ENCODE measurements at places on chromosomes 1 and 21. TPM values are rescaled to one million over a fixed set of nuclear protein-coding genes. Genes with fewer than 3 reads are reported as not detected.

The KCNK2 gene
- 91.9 TPM for total RNA-seq

The PRAMEF25 gene
- not detected for total RNA-seq

The SGIP1 gene
- 77.4 TPM for total RNA-seq

The GCSAML gene
- under 0.01 TPM for total RNA-seq

The NGF gene
- 0.78 TPM for total RNA-seq

The SLC45A1 gene
- 6.6 TPM for total RNA-seq

The BRDT gene
- total RNA-seq, result not detected

The EPHB2 gene
- 34.9 TPM for total RNA-seq

The UMODL1 gene
- total RNA-seq, result not detected

The C1QB gene
- total RNA-seq, result 4.8 TPM

The AMY1A gene
- not detected for total RNA-seq

The EPHA10 gene
- total RNA-seq, result 10.1 TPM

The SPRR3 gene
- 1.6 TPM for total RNA-seq

The AHCTF1 gene
- total RNA-seq, result 48.2 TPM

The IRF6 gene
- 0.31 TPM for total RNA-seq

The TEDDM1 gene
- not detected for total RNA-seq

The KCNA2 gene
- total RNA-seq, result 7.0 TPM

The PADI3 gene
- total RNA-seq, result not detected

The PALMD gene
- 30.4 TPM for total RNA-seq

The PLEKHO1 gene
- total RNA-seq, result 52.7 TPM

The NBPF4 gene
- total RNA-seq, result 0.16 TPM

The ESPN gene
- total RNA-seq, result not detected

The TMEM200B gene
- total RNA-seq, result 0.94 TPM

The AADACL4 gene
- not detected for total RNA-seq

The LHX8 gene
- total RNA-seq, result not detected

The BSDC1 gene
- total RNA-seq, result 60.7 TPM

The STYXL2 gene
- total RNA-seq, result 0.16 TPM

The LCE3D gene
- not detected for total RNA-seq

The EDARADD gene
- 6.1 TPM for total RNA-seq

The AGTRAP gene
- total RNA-seq, result 4.2 TPM

The CSMD2 gene
- total RNA-seq, result 38.4 TPM

The TNN gene
- total RNA-seq, result 0.47 TPM

The SEC16B gene
- total RNA-seq, result 0.78 TPM

The RNU11 gene
- total RNA-seq, result not detected

The PTPRU gene
- 23.6 TPM for total RNA-seq

The OR2M5 gene
- total RNA-seq, result not detected

The KIF21B gene
- 165 TPM for total RNA-seq

Measured in occipital lobe (tissue), 3 donors.